Epithelial cell of proximal tubule (primary cell): ENCODE measurements at places on chromosomes 6 and 20. TPM values are rescaled to one million over a fixed set of nuclear protein-coding genes. Genes with fewer than 3 reads are reported as not detected.

Gene PLEKHG1
- 3.8 and 12.1 TPM in 2 replicates for total RNA-seq

Gene ABCC10
- 10.6 and 19.6 TPM in 2 replicates for total RNA-seq

Gene OLIG3
- total RNA-seq: not detected in 2 replicates

Gene VTA1
- total RNA-seq: 48.2 and 65.7 TPM in 2 replicates

Gene AKAP12
- 191 and 430 TPM in 2 replicates for total RNA-seq

Gene SEL1L2
- not detected in 2 replicates for total RNA-seq

Gene CDSN
- total RNA-seq: not detected in 2 replicates
